ENCODE measurements at places on chromosomes 12 and 14.

GRCh38 chr14:63486738-63487137, 56.4 kb downstream of the PPP2R5E start:
- DNase-seq: no peak

GRCh38 chr12:19643635-19644034, 204.3 kb downstream of the AEBP2 start:
- DNase-seq: no peak

DNA sequence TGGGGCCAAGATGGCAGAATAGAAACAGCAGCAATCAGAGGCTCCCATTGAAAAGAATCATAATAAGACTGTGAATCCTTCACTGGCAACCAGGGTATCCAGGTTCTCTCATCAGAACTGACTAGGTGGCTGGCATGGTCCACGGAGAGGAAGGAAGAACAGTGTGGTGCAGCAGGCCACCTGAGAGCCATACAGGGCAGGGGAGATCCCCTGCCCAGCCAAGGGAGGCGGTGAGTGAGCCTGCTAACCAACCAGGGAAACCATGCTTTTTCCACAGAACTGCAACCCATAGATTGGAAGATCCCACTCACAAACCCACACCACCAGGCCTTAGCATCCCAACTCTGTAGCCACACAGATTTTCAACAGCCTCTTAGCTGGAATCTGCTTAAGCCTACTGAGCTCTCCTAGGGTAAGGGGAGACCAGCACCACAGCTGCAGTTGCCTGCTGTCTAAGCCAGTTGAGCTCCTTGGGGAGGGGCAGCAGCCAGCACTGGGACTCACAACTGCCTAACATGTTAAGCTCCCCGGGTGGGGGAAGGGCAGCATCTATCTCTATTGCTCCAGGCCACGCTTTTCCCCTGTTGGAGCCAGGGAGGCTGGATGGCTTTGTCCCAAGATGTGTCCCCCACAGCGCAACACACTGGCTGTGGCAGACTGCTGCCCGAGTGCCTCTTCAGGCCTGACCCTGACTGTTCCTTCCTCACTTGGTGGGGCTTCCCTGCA, 342.6 kb upstream of the CCDC196 start:
- no peak for DNase-seq

DNA sequence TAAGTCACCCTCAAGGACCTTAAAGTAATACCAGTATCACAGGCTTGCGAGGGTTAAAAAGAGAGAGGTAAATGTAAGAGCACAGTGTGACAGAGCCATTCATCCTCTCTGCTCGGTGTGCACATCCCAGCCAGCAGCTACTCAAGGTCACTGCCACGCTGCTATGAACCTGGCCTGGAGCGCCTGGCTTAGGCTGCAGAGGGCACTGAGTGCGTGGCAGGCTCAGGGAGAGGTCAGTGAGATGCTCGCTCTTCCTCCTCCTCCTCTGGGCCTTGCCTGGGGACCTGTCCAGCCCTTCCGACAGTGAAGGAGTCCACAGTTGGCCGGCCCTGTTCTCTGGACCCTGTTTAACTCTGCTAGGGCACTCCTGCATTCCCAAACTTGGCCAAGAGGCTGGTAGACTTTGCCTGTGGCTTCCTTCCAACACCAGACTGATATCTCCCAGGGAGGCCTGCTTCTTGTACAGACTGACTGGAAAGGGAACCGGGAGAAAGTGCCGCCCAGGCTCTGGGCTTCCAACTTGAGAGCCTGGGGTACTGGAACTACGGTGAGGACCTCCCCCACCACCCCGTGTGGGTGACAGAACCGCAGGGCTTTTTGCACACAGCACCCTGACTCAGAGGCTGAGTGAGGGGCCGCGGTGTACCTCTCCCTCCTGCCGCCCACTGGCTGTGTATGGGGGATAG, 62.6 kb upstream of the CORO1C start:
- DNase-seq: no peak

GRCh38 chr12:117046011-117046369, 53.2 kb downstream of the TESC start:
- DNase-seq: no peak

- no peak for DNase-seq
Observed at GRCh38 chr12:42689699-42690098, 100.2 kb upstream of the PRICKLE1 start.

- DNase-seq: no peak
Observed at GRCh38 chr12:128672893-128673292, 150.9 kb downstream of the SLC15A4 start.

DNA sequence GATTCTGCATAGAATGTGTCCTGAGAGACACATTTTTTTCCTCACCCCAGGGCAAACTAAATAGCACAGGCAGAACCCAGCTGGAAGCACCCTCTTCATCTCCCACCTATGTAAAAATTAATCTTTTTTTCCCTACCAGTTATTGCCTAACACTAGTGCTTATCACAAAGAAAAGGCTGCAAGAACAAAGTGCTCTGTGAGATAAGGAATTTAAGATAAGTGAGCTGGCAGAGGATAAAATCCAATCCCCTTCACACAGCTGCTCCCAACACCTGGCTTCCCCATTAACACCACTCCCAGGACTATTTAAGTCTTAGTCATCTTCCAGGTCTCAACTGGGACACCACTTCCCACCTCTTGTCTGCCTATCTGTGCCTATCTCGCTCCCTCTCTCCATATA, 75.2 kb downstream of the TTC9 start:
- no peak for DNase-seq

DNA sequence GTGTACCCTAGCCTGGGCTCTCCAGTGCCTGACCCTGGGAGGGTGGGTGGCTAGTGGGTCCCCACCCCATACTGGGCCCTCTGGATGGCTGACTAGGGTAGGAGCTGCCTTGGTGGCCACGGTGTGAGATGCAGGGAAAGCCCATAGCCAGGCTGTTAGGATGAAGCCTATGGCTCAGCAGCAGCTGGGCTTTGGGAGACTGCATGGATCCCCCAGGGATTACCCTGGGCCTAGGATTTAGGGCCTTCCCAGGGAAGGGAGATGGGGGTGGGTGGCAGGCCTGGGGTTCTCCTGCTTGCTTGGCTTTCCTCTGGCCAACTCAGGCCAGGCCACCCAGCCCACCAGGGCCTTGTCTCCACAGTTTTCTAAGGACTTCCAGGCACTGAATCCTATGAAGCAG, 6.3 kb downstream of the GSTZ1 start:
- DNase-seq: no peak

GRCh38 chr12:126038434-126038833, 973.2 kb downstream of the AACS start:
- no peak for DNase-seq

- no peak for DNase-seq
Observed at GRCh38 chr12:78931466-78931990, 67.0 kb downstream of the SYT1 start.

DNA sequence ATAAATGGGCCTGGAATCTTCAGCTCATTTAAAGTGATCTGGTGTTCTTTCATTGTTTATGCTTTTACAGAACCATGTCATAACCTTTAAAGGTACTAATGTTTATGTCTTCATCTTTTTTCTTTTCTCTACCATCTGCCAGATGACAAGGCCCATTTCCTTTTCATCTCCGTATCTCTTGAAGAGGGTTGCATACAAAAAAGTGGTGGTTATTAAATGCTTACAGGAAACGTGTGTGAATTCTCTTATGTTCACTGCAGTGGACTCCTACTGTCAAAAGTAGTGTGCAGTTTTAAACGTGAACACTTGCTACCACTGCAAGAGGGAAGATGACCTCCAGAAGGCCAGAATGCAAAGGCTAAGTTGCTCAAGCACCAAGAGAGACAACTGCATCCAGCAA, 91.4 kb downstream of the TTC7B start:
- no peak for DNase-seq

- no peak for DNase-seq
Observed at GRCh38 chr12:131489718-131490117, 221.2 kb upstream of the SFSWAP start.

DNA sequence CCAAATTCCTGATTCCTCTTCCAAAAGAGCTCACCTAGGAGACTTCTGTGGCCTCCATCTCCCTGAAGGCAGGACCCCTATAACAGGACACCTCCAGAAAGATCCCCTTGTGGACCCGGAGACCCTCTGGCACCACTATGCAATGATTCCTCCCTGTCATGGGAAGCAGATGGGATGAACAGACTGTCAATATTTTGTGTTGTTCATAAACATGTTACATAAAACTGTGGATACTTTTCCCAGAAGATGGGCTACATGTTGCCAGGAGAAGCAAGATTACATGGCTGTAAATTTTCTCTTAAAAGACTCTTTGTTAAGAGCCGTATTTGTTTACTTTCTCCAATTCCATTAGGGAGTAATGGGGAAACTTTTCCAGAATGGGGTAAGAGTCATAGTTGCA, 52.1 kb downstream of the TUNAR start:
- no peak for DNase-seq

DNA sequence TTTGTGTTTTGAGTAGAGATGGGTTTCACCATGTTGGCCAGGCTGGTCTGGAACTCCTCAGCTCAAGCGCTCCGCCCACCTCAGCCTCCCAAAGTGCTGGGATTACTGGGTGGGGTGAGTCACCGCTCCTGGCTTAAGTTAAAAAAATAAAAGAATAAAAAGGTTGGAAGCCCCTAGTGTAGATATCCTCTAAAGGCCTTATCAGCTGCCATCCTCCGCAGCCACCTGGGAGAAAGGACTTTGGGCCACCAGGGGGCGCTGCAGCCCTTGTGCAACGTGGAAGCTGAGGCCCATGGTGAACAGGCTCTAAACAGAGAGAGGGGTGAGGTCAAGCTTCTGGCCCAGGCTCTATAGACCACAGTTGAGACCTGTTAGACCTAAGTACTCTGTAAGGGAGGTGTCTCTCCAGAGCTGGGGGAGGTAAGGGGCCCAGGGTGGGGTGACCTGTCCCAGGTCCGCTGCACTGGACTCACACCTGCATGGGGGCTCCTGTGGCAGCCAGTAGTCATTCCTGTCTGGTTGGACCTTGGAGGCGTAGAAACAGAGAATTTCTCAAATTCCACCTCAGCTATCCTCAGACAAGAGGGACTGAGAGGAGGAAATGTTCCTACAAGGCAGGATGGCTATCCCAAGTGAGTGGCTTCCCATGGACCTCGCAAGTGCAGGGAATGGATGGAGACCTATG, 14.0 kb upstream of the RACGAP1 start:
- DNase-seq: no peak

DNA sequence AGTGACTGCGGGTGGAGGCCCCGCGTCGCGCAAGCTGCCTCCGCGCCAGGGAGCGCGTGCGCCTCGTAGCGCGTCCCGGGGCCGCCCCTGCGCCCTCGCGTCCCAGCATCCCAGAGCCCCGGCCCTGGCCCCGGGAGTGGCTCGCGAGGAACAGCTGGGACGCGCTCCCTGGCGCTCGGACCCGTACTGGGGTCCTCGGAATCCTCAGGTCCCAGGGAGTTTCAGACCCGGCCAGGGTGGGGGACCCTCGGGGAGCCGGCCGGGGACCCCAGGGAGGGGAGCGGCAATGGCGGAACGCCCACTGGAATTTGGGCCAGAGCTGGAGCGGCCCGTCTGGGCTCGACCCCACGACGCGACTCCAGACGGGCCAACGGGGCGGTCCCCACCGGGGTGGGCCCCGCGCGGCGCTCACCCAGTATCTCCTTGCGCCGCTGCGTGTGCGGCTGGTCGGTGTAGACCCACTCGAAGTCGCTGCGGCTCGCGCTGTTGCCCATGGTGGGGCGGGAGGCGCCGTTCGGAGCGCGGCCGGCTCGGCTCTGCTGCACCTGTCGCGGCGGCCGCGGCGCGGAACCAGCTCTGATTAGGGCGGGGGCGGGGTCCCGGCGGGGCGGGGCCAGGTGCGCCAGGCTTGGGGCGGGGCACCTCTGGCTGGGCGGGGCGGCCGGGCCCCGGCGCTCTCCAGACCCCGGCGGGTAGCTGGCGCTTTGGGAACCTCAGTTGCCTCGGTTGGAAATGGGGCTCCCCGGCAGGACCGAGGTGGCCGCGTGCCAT, at the start of gene DEGS2:
Gene DEGS2, minus strand, starts transcription at position 552 of the 771 bp plus-strand sequence. Its CDS starts 58 bp downstream, at position 494.
- DNase-seq: no peak

DNA sequence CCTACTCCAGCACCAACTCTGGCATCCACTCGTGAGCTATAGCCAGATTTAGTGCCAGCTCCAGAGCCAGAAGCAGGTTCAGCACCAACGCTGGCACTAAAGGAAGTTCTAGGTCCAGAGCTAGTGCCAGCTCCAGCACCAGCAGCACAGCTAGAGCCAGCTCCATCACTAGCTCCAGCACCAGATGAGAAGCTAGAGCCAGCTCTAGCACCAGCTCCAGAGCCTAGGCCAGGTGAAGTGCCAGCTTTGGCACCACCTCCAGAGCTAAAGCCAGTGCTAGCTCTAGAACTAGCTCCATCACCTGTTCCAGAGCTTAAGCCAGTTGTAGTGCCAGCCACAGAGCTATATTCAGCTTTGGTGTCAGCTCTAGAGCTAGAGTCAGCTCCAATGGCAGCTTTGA, 24.7 kb downstream of the ABCD4 start:
- DNase-seq: no peak

DNA sequence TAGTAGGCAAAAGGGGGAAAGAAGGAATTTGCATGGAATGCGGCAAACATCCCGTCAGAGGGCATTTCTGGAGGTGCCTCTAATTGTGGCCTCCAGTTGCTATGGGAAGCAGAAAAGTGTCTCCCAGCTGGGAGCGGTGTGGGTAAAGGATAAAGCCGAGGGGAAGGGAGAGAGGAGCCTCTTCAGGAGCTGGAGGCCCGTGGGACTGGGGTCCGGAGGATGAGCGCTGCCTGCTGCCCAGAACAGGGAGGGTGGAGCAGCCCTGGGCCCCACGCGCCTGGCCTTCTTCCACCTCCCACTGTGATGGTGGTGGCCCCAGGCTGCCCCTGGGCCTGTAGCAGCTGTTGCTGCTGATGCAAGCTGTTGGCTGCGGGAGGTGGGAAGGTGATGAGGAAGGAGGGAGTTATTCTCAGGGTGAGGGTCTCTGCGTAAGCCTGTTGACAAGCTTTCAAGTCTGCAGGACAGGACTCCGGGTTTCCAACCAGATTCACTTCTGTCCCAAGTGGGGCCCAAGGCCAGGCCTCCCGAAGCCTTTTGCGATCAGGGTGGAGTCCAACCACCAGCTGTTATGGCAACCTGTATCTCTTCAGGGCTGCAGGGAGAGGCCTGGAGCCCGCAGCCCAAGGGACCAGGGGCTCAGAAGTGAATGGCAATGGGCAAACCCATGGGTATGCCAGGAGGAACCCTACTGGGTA, 19.1 kb upstream of the PGF start:
- DNase-seq: no peak

All from cortex of kidney (tissue), 1 donor.